ENCODE measurements at places on chromosomes 7 and 10. TPM values are rescaled to one million over a fixed set of nuclear protein-coding genes. Genes with fewer than 3 reads are reported as not detected.

The CC2D2B gene
- total RNA-seq = not detected

The PEX1 gene
- 9.8 TPM for total RNA-seq

The ABHD11 gene
- 23.6 TPM for total RNA-seq

The CCDC126 gene
- 34.7 TPM for total RNA-seq

The CYP3A4 gene
- not detected for total RNA-seq
